Stomach (tissue), 19 donors: ENCODE measurements at places on chromosomes 4 and X. TPM values are rescaled to one million over a fixed set of nuclear protein-coding genes. Genes with fewer than 3 reads are reported as not detected.

GRCh38 chr4:132934911-132935310 lies 214.2 kb upstream of the PCDH10 start:
- H3K4me3 ChIP-seq: no peak overlapping the region
- H3K4me1 ChIP-seq: no peaks in the 10 kb centered on the region
- no peaks in the 10 kb centered on the region for H3K27me3 ChIP-seq
- no peaks in the 10 kb centered on the region for H3K36me3 ChIP-seq
- no peak overlapping the region for H3K27ac ChIP-seq

The LPAR4 gene
- total RNA-seq: not detected

- H3K4me1 ChIP-seq: no peaks in the 10 kb centered on the region
- H3K27me3 ChIP-seq: no peaks in the 10 kb centered on the region
- peak; percentile 54 for DNase-seq
- no peak overlapping the region for H3K27ac ChIP-seq
Measured at GRCh38 chr4:126071346-126072333, 756.9 kb downstream of the FAT4 start.

DNA sequence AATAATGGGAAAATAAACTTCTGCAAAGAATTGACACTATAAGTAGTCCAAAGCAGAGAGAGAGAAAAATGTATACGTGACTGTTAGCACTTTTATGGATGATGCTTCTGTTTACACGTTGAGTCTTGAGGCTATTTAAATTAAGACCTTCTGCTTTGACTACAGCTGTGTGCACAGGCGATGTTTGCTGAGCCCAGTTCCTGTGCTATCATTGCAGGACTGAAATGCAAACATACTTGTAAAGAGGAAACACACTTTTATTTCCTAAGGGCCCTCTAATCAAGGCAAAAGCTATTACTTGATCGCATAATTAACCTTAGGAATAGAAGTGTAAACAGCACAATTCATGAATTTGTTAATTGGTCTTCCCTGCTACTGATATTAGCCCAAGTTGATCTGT lies 226.9 kb downstream of the FBXW7 start:
- H3K4me3 ChIP-seq: no peak overlapping the region
- H3K4me1 ChIP-seq: no peaks in the 10 kb centered on the region
- no peaks in the 10 kb centered on the region for H3K27me3 ChIP-seq

GRCh38 chr4:147103403-147103946 lies 157.8 kb upstream of the TTC29 start:
- DNase-seq: peak; percentile 40
- H3K27me3 ChIP-seq: peaks cover 4% of the 10 kb centered on the region
- H3K36me3 ChIP-seq: no peaks in the 10 kb centered on the region
- peaks cover 7% of the 10 kb centered on the region for H3K4me1 ChIP-seq

DNA sequence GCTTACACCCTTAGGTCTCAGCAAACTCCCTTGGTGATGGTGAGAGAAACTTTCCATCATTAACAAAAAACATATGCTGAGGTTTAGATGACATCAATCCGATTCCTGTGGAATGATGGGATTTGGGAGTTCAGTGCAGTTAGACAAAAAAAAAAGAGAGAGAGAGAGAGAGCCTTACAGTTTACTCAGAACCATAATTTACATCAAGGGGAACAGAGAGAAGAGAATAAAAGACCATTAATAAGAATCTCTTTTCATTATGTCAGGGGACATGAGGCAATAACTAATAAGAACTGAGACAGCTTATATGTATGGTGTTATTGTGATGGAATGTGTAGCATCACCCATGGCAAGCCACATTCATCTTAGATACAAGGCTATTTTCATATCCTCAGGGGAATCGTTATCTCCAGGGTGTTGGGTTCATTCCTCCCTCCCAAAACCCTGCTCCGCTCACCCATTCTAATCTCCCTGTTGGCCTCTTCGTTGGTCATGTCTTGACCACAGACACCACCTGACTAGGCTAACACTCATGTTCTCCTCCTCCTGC lies 175.7 kb upstream of the MXRA5 start:
- no peak overlapping the region for H3K4me3 ChIP-seq
- no peak overlapping the region for H3K27ac ChIP-seq
- peak; percentile 23 for DNase-seq
- no peaks in the 10 kb centered on the region for H3K36me3 ChIP-seq

GRCh38 chr4:184643731-184644130 lies 5.5 kb downstream of the CASP3 start:
- H3K4me1 ChIP-seq: peaks cover 81% of the 10 kb centered on the region
- H3K4me3 ChIP-seq: no peak overlapping the region
- peaks cover 17% of the 10 kb centered on the region for H3K36me3 ChIP-seq
- DNase-seq: no peak
- no peak overlapping the region for H3K27ac ChIP-seq

- no peaks in the 10 kb centered on the region for H3K27me3 ChIP-seq
- no peak within 1 kb of the TSS for H3K4me3 ChIP-seq
- no peak within 1 kb of the TSS for H3K27ac ChIP-seq
- peak; percentile 84 for DNase-seq
- peaks cover 13% of the 10 kb centered on the region for H3K4me1 ChIP-seq
Measured at GRCh38 chr4:68951078-68951805, at the start of gene UGT2A3. UGT2A3 (minus strand) TSS chr4:68951804; CDS start chr4:68951760, 44 bp downstream.
